Type B pancreatic cell (in vitro differentiated cells): ENCODE measurements at places on chromosomes 16 and 17.

DNA sequence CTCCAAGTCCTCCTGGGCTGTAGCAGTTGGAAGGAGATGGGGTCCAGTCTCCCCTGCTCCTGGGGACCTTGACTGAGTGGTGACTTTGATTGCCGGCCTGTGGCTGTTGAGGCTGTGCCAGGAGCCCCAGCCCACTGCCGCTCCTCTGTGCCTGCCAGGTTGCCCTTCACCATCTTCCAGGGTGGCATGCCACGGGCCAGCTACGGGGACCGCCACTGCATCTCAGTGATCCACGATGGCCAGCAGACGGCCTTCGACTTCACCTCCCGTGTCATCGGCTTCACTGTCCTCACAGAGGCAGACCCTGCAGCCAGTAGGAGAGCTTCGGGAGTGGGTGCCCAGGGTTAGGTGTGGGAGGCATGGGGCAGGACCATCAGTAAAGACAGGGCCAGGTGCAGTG, 23.4 kb upstream of the MYO15B start:
- H3K36me3 ChIP-seq, result peaks cover 6% of the 10 kb centered on the region
- no peak for DNase-seq
- H3K4me3 ChIP-seq, result no peak overlapping the region
- H3K4me1 ChIP-seq, result peaks cover 13% of the 10 kb centered on the region
- no peaks in the 10 kb centered on the region for H3K27me3 ChIP-seq

DNA sequence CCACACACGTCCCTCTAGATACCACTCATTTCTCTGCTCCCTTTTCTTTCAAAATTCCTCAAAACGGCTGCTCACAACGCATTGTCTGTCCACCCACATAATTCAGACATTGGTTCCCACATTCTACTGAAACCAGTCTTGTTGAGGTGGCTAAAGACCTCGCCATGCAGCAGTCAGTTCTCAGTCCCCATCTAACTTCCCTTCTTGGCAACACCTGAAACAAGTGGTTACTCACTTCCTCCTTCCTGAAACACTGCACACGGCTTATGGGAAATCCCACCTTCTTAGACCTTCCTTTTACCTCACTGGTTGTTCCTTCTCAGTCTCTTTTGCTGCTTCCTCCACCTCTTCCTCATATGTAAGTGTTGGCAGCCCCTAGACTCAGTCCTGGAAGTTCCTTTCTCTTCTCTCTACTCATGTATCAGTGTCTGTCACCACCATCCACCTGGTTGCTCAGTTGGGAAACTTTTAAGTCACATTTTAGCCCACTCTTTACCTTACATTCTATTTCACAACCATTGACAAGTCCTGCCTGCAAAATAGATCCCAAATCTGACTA, 277.1 kb downstream of the CEP112 start:
- H3K27me3 ChIP-seq, result no peaks in the 10 kb centered on the region
- H3K4me3 ChIP-seq, result no peak overlapping the region
- peaks cover 13% of the 10 kb centered on the region for H3K4me1 ChIP-seq
- no peaks in the 10 kb centered on the region for H3K36me3 ChIP-seq
- no peak for DNase-seq

- DNase-seq, result no peak
- no peak overlapping the region for H3K4me3 ChIP-seq
- H3K27me3 ChIP-seq, result no peaks in the 10 kb centered on the region
- peaks cover 11% of the 10 kb centered on the region for H3K4me1 ChIP-seq
- H3K27ac ChIP-seq, result no peak overlapping the region
Observed at GRCh38 chr17:63278728-63279442, 167.2 kb downstream of the CYB561 start.

DNA sequence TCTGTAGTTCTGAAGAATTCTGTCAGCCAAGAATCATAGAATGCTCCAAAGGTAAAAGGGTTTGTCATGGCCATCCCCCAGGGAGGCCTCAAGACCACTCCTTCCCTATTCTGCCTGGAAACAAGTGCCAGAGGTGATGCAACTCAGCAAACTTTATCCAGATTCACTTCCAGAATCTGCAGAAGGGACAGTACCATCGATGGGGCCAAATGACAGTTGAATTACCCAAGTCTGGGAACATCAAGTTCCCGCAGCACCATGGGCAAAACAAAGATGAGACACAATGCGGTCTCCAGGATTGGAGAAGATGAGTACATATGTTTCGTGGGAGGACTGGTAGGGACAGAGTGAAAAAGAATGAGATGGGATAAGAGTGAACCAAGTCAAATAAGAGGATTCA, 13.7 kb upstream of the TAT start:
- H3K27me3 ChIP-seq, result peaks cover 38% of the 10 kb centered on the region
- no peaks in the 10 kb centered on the region for H3K36me3 ChIP-seq
- DNase-seq, result no peak
- H3K4me1 ChIP-seq, result no peaks in the 10 kb centered on the region

GRCh38 chr17:42562388-42563142, 617 bp downstream of the COASY start:
- no peaks in the 10 kb centered on the region for H3K27me3 ChIP-seq
- peaks cover 21% of the 10 kb centered on the region for H3K4me1 ChIP-seq
- H3K36me3 ChIP-seq, result peaks cover 4% of the 10 kb centered on the region
- H3K27ac ChIP-seq, result peak overlapping the region; percentile 88
- peak overlapping the region; percentile 92 for H3K4me3 ChIP-seq

DNA sequence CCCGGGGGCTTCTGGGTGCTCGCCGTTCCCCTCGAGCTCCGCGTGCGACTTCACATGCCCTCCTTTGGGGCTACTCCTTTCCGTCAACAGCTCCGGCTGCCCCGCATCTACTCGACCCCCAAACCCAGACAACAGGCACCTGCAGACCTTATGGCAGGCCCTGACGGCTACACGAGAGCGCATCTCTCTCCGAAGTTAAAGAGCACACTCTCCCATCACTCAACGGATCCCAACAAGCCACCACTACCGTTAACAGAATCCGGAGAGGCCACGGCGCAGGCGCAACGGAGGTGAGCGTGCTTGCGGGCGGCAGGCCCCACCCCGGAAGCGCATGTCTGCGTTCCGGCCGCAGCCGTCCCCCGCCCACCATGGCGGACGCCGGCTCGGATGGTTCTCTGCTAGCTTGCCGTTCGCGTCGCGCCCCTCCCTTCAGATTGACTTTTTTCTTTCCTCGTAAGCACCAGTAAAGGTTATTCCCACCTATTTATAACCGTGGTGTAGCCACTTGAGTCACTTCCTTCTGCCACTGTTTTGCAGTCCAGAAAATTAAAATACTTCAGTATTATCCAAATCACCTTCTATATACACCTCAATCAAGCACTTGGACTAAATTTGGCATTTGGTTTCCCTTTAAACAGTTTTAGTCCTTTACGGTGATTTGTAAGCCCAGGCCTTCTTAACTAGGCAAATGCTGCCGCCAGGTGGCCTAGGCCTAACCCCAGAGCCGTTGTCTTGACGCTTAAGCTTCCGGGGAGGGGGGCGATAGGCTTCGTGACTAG, at the start of gene POLG2:
Gene POLG2 (minus strand): TSS at position 269 of the 779 bp plus-strand sequence. CDS start 86 bp downstream, at position 183.
- H3K36me3 ChIP-seq, result peaks cover 38% of the 10 kb centered on the region
- peaks cover 44% of the 10 kb centered on the region for H3K4me1 ChIP-seq
- DNase-seq, result peak; percentile 93
- peak within 1 kb of the TSS; percentile 100 for H3K27ac ChIP-seq
- no peaks in the 10 kb centered on the region for H3K27me3 ChIP-seq

DNA sequence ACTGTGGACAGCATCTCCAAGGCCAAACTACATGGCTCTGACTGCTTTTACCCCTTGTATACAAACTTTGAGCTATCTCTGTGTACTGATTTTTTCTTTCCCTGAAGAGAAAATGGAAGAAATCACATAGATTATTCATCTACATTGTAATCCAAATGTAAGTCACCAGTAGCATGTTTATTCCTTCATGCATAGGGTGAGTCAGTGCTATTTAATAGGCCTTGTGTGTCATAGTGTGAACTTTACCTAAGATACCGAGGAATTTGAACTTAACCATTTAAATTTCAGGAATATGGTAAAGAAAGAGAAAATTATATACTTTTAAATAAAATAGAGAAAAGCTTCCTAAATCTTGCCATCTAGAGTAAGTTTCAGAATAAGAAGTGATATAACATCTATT, 16.5 kb downstream of the PHKB start:
- H3K36me3 ChIP-seq, result no peaks in the 10 kb centered on the region
- H3K4me3 ChIP-seq, result no peak overlapping the region
- no peaks in the 10 kb centered on the region for H3K27me3 ChIP-seq
- no peak overlapping the region for H3K27ac ChIP-seq
- DNase-seq, result no peak

DNA sequence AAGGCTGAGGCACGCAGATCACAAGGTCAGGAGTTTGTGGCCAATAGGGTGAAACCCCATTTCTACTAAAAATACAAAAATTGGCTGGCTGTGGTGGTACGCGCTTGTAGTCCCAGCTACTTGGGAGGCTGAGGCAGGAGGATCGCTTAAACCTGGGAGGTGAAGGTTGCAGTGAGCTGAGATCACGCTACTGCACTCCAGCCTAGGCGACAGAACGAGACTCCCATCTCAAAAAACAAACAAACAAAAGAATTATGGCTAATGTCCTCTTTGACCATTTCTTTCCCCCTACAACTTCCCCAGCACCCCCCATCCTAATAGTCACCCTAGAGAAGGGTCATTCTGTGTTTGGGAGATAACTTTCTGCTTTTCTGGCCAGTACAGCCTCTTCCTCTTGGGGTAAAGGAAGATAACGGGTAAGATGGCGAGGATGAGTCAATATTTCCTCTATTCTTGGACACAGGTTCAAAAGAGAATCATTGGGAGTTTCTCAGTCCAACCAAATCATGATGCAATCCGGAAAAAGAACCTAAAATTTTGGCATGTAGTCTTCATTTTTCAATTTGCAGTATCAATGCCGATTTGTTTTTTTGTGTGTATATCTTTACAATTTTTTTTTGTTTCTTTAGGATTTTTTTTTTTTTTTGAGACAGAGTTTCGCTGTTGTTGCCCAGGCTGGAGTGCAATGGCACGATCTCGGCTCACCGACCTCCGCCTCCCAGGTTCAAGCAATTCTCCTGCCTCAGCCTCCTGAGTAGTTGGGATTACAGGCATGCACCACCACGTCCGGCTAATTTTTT, 107.6 kb upstream of the MED13 start:
- no peaks in the 10 kb centered on the region for H3K36me3 ChIP-seq
- no peaks in the 10 kb centered on the region for H3K4me1 ChIP-seq
- no peaks in the 10 kb centered on the region for H3K27me3 ChIP-seq
- DNase-seq, result no peak

- H3K36me3 ChIP-seq, result peaks cover 45% of the 10 kb centered on the region
- DNase-seq, result no peak
- H3K4me1 ChIP-seq, result no peaks in the 10 kb centered on the region
- H3K27me3 ChIP-seq, result no peaks in the 10 kb centered on the region
Observed at GRCh38 chr16:19655242-19655777, 62.7 kb downstream of the KNOP1 start.

DNA sequence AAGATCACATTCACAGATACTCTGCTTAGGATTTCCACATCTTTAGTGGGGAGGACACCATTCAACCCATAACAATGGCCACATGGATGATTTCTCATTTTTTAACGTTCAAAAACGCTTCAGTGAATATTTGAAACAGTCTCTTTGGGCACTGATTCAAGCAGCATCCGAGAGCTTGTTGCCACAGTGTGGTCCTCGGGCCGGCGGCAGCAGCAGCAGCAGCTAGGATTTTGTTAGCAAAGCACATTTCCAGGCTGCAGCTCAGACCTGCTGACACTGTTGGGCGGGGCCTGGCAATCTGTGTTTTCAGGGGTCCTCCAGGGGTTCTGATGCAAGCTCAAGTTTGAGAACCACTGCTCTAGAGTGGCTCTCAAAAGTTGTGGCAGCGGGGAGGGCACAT, 27.9 kb upstream of the CMIP start:
- H3K27ac ChIP-seq, result no peak overlapping the region
- H3K27me3 ChIP-seq, result no peaks in the 10 kb centered on the region

GRCh38 chr16:72400257-72401083, 228.5 kb upstream of the PMFBP1 start:
- peaks cover 3% of the 10 kb centered on the region for H3K4me1 ChIP-seq
- no peak overlapping the region for H3K27ac ChIP-seq
- H3K36me3 ChIP-seq, result no peaks in the 10 kb centered on the region
- H3K27me3 ChIP-seq, result no peaks in the 10 kb centered on the region
